Stimulated activated CD4-positive, alpha-beta T cell treated with anti-CD3 and anti-CD28 coated beads, Interleukin-1b, Interleukin-23, amount 100 ng/mL, for 1 hour (primary cell): ENCODE measurements at places on chromosomes 12 and 14.

GRCh38 chr12:93011100-93011499 is 82.0 kb upstream of the EEA1 start:
- DNase-seq, result no peak

- DNase-seq, result no peak
Observed at GRCh38 chr12:1305063-1305434, 289.3 kb downstream of the FBXL14 start.

DNA sequence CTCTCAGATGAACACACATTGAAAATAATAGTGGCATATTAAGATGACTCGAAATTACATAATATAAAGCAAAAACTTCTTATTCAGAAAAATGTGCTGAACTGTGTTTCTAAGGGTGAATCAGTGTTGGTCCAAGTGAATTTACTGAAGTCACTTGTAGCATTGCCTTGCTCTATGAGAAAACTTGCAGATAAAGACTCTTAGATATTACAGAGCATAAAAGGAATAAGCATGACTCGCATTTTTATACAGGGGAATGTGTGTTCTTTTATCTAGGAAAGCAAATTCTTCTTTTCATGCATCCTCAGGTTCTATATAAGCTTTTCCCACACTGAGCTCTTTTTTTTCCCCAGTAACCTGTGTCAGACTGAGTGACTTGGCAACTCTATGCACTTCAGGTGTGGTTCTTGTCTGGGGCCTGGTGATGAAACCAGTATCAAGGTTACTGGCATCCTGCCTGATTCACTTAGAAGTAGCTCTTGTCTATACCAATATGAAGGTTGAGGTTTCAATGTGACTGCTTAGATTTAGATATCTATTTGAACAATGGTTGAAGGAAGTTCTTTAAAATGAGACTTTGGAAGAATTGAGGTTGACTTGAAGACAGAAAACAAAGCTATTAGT is 76.1 kb downstream of the OTOGL start:
- no peak for DNase-seq

DNA sequence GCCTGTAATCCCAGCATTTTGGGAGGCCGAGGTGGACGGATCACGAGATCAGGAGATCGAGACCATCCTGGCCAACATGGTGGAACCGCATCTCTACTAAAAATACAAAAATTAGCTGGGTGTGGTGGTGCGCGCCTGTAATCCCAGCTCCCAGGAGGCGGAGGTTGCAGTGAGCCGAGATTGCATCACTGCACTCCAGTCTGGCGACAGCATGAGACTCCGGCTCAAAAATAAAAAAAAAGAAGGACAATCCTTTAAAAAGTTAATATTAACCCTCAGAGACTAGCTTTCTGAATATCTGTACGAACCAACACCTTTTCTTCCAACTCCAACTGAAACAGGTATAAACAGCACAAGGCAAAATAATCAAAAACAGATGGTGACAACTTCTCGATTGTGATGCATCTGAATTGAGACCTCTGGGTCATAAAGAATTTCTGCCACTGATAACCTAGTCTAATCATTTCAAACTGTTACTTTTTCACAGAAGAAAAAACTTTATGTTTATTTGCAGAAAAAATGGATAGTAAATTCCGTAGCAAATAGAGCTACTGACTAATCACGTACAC is 27.8 kb downstream of the CLIP1 start:
- no peak for DNase-seq

DNA sequence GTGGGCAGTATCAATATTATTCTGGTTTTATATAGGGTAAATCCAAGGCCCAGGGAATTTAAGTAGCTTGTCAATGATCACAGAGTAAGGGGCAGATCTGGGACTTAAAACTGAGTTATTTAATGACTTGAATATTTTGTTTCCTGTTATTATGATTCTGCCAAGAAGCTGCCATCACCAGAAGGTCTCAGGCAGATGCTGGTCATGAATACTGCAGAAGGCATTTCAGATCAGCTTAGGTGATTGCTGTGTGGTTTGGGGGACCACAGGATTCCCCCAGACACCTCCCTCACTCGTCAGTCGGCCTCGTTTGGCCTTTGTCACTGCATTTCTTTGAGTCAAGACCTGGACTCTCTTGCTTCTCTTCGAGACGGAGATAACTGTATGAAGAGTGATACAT is 47.7 kb upstream of the EVL start:
- DNase-seq, result no peak

DNA sequence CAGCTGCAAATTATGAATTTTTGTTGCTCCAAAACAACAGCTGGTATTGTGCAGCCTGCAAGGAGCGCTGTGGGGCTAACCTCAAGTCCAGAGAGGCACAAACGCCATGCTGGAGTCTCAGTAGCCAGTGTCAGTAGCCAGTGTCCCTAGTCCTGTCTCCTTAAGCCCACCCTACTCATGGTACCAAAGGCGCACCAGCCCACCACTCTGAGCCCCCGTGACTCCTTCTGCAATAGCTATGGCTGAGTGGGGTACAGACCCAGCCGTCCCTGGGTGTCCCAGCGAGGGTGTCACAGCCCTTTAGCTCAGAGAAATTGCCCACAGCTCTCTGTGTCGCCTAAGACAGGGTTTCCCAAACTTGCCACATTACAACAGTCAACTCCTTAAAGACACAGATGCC is 65.2 kb downstream of the ARL6IP4 start:
- DNase-seq, result no peak

- no peak for DNase-seq
Observed at GRCh38 chr14:105145381-105146180, 23.0 kb downstream of the JAG2 start.

GRCh38 chr12:65419284-65420072 is 141.0 kb downstream of the MSRB3 start:
- no peak for DNase-seq

DNA sequence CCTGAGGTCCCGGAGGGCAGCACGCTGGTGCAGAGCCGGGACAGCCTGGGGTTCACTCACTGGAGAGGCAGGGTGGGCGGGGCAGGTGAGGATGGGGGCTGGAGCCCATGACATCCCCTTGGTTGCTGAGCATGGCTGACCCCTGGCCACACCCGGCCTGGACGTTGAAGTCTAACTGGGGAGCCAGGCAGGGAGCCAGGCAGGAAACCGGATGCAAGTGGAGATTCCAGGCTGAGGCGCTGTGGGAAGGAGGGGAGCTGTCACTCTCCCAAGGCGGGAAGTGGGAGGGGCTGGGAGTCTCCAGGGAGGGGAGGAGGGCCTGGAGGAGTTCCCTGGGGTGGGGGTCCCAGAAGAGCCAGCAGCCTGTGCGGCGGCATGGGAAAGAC is 7.7 kb upstream of the INF2 start:
- no peak for DNase-seq

- DNase-seq, result no peak
Observed at GRCh38 chr14:75372260-75372659, 55.6 kb upstream of the JDP2 start.

- no peak for DNase-seq
Observed at GRCh38 chr12:121982950-121983349, 38.7 kb upstream of the BCL7A start.

DNA sequence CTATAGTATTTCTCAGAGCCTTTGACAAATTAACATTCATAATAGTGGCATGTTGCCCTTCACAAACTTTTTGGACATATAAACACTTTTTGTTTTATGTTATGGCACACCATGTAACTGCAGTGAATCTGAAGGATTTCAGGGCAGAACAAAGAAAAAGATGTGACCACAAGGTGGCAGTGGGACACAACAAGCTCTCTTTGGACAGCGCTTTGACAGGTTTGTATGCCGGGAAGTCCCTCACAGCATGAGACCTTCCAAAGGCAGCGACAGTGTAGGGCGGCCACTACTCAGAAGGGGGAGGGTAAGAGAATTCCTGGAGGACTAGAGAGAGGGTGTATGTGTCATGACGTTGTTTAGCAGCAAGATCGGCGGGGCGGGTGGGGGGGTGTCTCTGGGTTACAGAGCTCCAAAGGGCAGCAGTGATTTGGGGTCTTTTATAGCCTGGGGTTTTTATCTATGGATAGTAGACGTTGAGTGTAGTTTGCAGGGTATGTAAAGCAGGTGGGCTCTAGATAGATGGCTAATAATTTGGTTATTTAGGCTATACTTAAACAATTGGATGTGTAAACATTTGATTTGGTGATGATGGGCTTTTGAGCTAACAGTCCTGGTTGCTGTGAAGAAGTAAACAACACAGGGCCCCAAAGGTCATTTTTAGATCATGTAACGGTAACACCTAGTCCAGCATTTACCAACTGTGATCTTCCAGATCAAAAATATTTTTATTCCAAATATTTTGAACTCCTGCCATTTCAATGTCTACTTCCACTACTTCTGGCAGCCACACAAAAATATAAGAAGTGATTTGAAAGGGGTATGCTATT is 22.9 kb downstream of the ETFBKMT start:
- peak; percentile 40 for DNase-seq
